ENCODE measurements at places on chromosomes 7 and 10.
A peak's percentile ranks its signal among the peaks of the same experiment; 100 is the strongest.

GRCh38 chr7:44348300-44348699 lies 22.9 kb upstream of the CAMK2B start:
- DNase-seq: no peak

DNA sequence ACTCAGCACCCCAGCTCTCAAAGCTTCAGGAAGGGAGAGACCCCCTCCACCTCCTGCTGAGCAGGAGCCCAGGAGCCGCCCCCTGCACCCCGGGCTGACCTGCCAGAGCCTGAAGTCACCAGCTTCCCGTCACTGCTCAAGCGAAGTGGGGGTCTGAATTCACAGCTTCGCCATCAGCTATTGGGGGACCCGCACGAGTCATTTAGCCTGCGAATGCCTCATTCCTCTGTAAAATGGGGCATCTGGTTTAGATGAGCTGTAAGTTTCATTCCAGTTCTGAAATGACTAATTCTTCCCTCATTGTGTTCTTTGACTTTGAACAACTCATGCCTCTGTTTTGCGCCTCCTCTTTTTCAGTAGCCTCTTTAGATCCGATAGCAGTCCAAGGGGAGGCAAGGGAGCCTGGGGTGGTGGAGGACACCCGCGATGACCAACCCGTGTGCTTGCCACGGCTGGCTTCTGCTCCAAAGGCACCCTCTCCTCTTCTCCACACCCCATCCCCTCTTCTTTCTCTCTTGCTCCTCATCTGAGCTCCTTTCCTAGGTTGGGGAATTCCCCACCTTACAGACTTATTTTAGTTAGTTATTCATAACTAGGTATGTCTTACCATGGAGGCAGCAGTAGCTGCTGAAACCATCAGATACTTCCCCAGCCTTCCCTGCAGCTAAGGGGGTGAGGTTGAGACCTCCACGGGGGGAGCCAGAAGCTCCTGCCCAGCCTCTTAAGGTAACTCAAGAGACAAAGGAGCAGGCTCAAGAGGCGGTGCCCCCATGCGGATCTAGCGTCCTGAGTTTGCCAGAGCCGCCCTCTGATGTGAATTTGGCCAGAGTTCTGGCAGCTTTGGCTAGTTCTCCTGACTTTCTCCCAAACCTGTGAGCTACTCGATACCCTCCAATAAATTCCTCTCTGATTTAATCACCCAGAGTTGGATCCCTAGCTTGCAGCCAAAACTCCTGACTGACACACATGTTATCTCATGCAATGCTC lies 47.7 kb downstream of the RBM17 start:
- DNase-seq: peak; percentile 41

GRCh38 chr7:159136013-159136412 lies 8.7 kb downstream of the VIPR2 start:
- no peak for DNase-seq

DNA sequence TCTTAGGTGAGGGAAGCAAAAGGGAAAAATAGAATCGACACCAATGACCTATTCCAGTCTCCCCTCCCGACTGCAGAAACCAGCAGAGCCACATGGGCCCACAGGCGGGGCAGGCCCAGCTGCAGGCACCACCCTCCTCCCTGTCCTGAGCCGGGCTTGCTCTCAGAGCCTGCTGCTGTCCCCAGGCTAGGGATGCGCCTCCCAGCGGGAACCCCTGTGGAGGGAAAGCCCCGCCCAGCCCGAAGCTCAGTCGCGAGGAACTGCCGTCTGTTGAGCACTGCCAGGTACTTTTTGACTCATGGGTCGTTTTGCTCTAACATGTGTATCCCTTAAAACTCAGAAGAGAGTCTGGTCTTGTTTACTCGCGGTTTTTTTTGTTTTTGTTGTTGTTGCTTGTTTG lies 124.5 kb upstream of the RET start:
- DNase-seq: no peak

DNA sequence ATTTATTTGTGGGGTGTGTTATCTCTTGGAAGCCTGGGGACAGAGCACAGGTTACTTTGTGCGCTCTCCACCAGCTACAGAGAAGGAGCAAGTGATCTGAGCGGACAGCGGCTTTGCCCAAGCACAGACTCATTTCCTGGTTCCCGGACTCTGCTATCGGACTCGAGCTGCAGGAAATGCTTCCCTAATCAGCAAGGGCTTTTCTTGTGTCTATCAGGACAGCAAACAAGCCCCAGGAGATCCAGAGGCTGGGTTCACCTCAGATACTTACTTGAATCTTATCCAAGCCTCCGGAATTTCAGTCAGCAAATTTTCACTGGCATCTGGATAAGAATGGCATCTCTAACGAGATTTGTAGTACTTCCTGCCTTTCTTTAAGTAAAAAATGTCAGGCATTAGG lies 27.8 kb downstream of the MRC1 start:
- DNase-seq: no peak

GRCh38 chr7:5646846-5647245 lies 134.6 kb downstream of the RNF216 start:
- DNase-seq: no peak

GRCh38 chr10:62308101-62308500 lies 39.5 kb upstream of the RTKN2 start:
- DNase-seq: no peak

GRCh38 chr7:23129036-23129435 lies 23.5 kb downstream of the KLHL7 start:
- no peak for DNase-seq

- no peak for DNase-seq
These were observed 271.9 kb downstream of the ADARB2 start for GRCh38 chr10:1465418-1465911.

- no peak for DNase-seq
These were observed 99.8 kb upstream of the AGBL3 start for GRCh38 chr7:134886353-134887057.

DNA sequence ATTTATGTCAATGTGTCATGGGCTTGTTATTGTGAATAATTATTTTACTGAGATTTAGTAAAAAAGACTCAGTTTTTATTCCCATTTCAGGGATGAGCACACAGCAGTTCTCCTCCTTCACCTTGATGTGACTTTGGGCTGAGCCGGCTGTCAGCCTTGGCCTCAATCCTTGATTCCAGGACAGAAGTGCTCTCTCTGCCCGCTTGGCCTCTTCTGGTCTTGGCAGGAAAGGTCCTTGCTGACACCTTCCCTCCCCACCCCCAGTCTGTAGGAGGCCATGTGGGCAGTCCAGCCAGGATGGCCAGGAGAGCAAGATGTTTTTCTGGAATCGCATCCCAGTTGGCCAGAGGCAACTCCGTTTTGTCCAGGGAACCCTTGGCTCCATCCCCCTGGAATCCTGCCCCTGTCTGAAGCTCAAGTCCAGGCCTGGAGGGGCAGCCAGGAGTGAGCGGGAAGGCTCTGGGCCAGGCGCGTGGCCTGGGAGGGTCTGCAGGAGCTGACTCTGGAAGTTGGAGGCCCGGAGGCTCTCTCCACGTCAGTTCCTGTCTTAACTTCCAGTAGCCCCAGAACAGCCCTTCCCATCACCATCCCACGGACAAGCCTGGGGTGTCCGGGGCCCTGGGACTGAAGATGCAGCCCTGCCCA lies 100.9 kb downstream of the PDGFA start:
- no peak for DNase-seq

- DNase-seq: no peak
These were observed 125.8 kb downstream of the DLG5 start for GRCh38 chr10:77800738-77801266.

GRCh38 chr7:98418271-98418635 lies 17.4 kb upstream of the BAIAP2L1 start:
- DNase-seq: no peak

DNA sequence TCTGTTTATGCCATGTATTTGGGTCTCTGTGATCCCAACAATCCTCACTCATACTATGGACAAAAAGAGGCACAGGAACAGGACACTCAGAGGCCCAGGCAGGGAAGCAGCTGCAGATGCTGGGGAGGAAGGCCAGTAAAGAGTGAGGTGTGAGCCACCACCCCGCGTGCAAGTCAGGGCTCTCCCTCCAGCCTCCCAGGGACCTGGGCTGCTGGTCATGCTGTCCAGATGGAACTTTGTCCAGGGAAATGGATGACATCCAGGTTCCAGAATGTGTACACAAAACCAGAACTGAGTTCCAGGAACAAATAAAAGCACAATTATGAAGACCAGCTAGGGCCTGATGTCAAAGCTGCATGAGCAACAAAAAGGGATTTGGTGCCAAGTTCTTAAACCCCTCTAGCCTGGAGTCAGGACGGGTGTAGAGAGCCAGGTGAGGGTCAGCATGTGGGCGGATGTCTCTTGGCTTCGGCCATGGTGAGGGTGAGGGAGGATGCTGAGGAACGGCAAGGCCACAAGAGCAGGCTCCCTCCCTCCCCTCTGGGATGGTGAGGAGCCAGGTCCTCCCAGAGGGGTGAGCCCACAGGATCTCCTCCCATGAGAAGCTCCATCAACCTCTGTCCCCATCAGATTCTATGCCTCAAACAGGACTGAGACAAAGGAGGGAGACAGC lies 739.7 kb downstream of the PARD3 start:
- no peak for DNase-seq

GRCh38 chr10:107689323-107689722 lies 524.8 kb upstream of the SORCS1 start:
- DNase-seq: no peak

DNA sequence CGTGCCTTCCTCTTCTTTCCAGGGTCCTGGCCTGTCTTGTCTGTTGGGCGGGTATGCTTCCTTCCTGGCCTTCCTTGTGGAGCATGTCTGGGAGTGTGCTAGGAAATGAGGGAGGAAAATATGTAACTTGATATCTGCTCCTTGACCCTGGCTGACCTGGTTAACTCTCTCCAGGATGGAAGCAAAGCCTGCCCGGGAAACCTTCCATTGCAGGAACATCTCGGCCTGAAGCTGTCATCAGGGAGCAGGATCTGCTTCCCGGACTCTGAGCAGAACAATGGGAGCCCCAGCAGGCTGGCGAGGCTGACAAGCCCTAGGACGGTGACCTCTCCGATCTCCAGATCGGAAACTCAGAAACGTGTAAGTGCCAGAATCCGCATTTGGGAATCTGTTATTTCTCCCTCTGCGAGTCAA lies 340.3 kb downstream of the FRMD4A start:
- DNase-seq: no peak

DNA sequence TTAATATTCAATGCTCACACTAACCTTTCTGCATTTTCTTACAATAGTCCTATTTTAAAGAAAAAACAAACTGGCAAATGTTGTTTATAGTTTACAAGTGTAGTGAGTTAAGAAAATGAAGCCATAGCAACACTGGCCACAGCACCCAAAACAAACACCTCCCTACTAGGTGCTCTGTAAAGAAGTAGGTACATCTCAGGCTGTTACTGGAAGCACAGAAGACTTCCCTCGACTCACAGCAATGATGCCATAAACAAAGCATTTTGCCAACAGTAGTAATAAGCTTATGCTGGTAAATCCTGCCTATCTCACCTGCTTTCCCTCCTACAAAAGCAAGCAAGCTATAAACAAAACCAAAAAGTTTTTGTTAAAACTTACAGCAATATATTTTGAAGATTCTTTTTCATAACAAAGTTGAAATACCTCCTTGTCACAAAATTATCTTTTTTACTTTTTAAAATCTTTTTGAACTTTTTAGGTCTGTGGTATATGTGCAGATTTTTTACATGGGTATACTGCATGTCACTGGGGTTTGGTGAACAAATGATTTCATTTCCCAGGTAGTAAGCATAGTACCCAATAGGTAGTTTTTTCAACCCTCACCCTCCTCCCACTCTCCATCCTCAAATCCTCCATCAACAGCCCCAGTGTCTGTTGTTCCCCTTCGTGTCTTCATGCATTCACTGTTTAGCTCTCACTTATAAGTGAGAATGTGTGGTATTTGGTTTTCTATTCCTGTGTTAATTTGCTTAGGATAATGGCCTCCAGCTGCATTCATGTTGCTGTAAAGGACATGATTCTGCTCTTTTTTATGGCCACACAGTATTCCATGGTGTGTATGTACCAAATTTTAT lies 28.4 kb downstream of the COA1 start:
- no peak for DNase-seq

DNA sequence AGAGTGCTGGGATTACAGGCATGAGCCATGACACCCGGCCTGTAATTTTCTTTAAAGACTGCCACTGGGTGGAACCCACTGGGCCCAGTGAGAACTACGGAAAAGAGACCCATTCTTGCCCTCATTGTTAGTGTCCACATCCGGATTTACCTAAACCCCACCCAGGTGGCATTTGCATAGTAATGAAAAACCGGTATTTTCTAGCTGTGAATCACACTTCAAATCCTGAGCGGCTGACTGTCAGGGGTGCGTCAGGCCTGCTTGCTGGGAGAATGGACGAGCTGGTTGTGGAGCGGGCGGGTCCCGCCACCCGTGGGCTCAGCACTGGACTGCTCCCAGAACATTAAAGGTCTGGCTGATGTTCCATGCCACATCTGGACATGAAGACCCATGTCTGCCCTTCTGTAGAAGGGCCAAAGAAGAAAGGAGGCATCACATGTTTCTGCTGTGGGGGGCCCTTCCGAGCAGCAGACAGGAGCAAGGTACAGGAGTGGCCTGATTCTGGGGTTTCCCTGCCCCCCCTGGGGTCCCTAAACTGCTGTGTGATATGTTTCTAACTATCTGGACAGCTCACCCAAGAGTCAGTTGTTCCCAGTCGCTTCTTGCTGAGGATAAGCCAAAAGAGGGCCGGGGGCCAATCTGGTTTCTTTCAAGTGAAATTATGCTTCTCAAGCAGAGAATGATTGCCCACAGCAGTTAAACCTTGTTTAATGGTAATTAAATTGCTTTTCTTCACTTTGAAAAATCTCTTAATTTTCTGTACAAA lies 46.4 kb downstream of the KIAA1217 start:
- no peak for DNase-seq

GRCh38 chr10:83372646-83373045 lies 766.7 kb upstream of the GHITM start:
- DNase-seq: no peak

GRCh38 chr7:117137868-117138267 lies 184.6 kb downstream of the ST7 start:
- DNase-seq: no peak

- no peak for DNase-seq
These were observed 77.1 kb upstream of the UNC5B start for GRCh38 chr10:71135236-71135635.

DNA sequence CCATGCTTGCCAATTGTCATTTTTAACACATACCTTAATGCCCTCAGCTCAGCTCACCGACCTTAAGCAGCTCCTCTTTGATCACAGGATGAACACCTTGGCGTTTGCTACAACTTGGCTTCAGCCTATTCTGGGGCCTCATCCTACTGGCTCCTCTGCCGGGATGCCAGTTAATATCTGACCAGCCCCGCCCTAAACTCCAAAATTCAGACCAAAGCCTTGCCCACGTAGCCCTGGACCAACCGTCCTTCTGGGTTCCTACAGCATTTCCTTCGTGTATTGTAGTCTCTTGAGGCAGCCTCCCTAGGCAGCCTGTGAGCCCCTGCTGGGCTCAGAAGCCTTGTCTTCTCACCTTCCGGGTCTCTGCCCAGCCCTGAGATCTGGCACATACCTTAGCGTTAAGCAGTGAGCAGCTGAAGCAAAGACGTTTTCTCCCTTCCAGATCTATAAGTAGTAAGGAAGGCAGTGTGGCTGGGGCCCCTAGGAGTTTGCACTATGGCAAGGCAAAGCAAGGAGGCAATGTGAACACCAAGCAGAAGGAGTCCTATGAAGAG lies 836 bp downstream of the ENO4 start:
- DNase-seq: no peak

DNA sequence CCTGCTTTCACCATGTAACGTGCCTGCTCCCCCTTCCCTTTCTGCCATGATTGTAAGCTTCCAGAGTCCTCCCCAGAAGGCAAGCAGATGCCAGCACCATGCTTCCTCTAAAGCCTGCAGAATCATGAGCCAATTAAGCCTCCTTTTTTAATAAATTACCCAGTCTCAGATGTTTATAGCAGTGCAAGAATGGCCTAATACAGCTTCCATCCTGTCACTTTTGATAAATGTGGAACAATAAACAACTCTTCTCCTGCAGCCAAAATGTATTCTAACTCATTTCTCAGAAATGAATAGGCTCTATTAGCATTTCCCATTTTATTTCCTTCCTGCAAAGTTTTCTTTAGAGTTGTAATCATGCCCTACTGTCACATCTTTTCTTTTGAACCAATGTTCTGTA lies 43.4 kb downstream of the C7orf25 start:
- no peak for DNase-seq
